Retinal pigment epithelial cell (primary cell): ENCODE measurements at places on chromosomes 11 and 22.

- DNase-seq, result no peak
These were observed 59.6 kb upstream of the SHANK2 start for GRCh38 chr11:71311928-71312510.

GRCh38 chr11:3732671-3733436 is 61.7 kb upstream of the CHRNA10 start:
- DNase-seq, result no peak

- DNase-seq, result no peak
These were observed 840 bp downstream of the SEZ6L start for GRCh38 chr22:26170112-26170492.

DNA sequence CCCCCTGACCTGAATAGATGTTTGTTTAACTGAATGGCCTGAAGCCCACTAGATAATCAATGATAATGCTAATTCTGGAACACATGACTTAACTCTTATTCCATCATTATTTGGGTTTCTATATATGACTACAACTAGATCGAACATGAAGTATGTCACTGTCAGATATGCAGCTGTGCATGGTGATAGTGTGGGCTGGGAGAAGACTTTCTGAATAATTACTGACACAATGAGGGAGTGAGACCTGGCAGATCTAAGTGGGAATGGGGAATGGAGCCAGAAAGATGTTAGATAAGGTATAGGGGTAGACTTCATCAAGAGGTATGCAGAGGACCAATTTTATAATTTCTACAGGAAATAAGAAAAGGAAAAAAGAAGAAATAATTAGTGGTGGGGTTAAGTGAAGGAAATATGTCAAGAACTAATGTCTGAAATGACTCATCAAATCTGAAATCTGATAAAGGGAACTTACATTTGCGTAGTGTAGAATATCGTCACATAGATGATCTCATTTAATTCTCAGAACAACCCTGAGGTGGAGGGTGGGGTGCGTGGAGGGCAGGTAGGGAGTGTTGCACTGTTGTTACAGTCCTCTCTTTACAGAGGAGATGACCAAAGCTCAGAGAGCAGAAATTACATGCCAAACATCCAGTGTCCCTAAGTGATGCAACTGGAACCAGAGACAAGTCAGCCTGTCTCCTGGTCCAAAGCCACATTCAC is 68.2 kb upstream of the EED start:
- no peak for DNase-seq

DNA sequence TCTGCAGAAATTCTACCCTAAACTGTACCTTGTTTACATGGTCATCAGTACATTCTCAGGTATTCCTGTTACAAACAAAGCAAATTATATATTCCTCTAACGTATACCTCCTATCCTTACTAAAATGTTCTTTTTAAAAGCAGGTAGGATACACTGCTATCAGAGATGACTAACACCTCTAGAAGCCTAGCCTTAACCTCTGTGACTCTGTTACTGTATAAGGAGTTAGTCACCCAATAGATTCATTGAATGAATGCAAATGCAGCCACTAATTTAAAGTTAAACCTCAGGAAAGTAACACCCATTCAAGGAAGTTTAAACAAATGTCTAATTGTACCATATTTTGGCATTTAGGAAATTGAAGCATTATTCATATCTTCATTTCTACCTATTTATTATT is 82.2 kb downstream of the FCHSD2 start:
- DNase-seq, result no peak

- no peak for DNase-seq
These were observed 1057.0 kb upstream of the CNTN5 start for GRCh38 chr11:97963528-97964331.

GRCh38 chr11:12330485-12331231 is 46.7 kb upstream of the PARVA start:
- no peak for DNase-seq

GRCh38 chr22:33894515-33894914 is 25.8 kb downstream of the LARGE1 start:
- no peak for DNase-seq

GRCh38 chr11:68106165-68106940 is 14.8 kb downstream of the CHKA start:
- no peak for DNase-seq

GRCh38 chr11:68498321-68498720 is 37.8 kb downstream of the PPP6R3 start:
- DNase-seq, result peak; percentile 38

DNA sequence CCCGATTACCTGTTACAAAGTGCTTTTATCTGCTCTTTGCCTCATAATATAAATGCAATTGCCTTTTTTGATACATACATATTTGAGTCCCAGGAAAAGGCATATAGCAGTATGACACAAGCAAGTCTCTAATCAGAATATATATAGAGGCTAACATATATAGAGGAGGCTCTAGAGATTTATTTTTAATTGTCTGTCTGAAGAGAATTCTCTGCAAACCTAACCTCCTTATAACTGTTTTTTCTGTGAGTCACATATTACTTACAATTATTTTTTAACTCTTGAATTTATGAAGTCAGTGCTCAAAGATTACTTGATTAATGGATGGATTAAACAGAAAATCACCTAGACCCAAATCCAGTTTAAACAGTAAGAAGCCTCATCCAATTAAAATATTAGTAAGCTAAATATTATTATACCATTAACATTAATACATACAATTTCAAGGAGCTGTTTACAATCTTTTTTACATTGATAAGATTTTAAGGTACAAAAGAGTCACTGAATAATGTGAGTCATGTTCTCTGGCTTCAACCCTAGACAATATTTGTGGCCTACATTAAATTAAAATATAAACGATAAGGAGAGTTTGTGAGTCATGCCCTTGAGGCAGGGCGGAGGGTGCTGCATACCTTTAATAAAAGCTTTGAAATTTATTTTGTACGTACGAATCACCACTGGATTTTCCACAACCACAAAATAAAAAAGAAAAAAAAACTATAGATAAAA is 19.2 kb upstream of the MMP13 start:
- peak; percentile 51 for DNase-seq

GRCh38 chr11:76777876-76778275 is 5.3 kb upstream of the TSKU start:
- no peak for DNase-seq

GRCh38 chr11:45658292-45658991 is 7.0 kb downstream of the CHST1 start:
- peak; percentile 44 for DNase-seq

DNA sequence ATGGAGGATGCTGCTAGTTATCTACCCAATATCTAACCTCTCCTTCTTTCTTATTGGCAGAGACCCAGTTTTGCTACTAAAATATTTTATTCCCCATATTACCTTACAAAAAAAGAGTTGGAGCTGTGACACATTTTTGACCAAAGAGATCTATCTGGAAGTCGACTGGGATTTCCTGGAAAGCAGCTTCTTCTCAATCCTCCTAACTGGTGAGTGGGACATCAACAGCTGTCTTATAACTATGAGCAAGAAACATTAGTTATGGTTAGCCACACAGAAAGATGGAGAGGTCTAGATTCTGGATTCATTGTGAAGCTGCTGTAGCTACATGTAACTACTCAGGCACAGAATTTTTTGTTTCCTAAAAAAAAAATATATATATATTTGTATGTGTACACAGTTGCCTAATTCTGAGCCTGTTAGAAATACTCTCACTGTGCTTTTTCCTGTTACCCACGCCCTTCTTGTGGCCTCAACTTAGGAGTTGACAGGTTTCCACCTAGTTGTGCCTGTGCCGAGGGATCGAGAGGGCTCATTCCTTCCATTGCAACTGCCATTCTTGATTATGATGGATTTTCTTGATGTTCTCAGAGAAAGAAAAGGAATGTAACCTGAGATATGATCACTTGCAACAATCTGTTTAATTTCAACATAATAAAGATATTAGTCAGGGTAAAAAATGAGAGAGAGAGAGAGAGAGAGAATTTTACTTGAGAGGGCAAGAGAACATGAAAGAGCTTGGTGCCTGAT is 142.0 kb downstream of the SLC17A6 start:
- no peak for DNase-seq

- peak; percentile 42 for DNase-seq
These were observed 14.1 kb downstream of the C11orf24 start for GRCh38 chr11:68257477-68258362.

- DNase-seq, result no peak
These were observed 1.5 kb downstream of the OR9G1 start for GRCh38 chr11:56700242-56700913.

DNA sequence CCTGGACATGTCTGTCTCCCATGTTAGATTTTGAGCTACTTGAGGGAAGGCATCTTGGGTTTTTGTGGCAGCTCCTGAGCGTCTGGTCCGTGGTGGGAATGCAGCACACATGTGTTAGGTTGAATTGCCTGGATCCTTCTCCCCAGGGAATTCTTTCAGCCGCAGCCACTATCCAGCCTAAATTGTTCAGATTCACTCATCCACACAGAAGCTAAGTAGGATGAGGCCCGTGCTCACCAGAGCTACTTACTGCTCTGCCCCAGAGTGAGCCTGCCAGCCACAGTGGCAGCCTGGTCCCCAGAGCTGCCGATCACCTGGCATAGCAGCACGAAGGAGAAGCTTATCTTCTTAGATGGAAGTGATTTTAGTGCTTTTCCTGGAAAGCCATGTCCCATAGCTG is 34.4 kb upstream of the SORL1-AS1 start:
- no peak for DNase-seq

DNA sequence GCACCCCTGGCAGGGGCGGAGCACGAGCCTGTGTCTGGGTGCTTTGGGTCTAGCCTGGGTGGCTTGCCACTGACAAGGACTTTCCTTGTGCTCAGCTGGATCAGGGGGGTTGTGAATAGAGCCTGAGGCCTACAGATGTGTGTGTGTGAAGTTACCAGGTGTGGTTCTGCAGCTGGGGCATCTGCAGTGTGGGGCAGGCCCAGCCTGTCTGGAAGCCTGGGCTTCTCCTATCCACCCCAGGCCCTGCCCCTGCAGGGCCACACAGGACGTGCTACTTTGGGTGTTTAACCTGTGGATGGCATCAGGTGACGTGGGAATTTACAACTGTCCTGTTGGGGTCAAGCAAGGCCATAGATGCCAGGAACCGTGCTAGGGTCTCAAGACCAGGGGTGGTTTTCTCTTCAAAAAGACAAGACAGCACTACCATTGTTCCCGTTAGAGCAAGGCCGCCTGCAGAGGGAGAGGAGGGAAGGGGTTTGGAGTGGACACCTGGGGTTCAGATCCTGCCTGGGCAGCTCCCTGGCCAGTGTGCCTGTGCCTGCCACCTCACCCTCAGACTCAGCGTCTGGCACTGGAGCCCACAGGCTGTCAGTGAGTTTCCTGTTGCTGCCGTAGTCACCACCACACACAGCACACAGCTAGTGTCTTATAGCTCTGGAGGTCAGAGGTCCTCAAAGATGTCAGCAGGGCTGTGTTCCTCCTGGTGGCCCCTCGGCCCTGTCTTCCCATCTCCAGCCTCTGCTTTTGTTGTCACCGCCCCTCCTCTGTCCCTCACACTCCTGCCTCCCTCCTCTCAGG is 31.6 kb downstream of the CTTN start:
- DNase-seq, result no peak

DNA sequence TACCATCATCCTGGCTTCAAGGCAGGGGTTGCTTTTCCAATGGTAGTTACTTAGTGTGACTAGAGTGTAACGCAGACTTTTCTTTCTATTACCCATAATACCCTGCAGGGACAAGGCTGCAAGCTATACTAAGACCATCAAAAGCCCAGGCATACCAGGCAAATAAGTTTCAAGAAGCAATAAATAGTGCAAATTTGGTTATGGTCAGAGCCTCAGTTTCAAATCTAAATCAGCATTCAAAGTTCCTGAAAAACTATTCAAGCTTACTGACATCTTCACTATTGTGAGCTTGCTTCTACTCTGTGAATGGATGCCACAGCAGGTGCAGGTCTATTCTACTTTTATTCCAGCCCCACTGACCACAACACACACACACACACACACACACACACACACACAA is 2.5 kb upstream of the HBB start:
- no peak for DNase-seq

GRCh38 chr11:130162733-130163132 is 3.2 kb downstream of the ST14 start:
- no peak for DNase-seq

DNA sequence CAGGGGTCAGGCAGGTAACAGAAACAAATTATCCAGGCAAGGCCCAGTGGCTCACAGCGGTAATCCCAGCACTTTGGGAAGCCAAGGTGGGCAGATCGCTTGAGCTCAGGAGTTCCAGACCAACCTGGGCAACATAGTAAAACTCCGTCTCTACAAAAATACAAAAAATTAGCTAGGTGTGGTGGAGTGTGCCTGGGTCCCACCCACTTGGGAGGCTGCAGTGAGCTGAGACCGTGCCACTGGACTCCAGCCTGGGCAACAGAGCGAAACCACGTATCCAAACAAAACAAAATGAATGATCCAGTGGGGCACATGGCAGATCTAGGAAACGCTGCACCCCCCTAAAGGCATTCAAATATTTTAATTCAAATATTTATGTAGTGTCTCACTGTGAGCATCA is 9.9 kb downstream of the NUMA1 start:
- no peak for DNase-seq

- no peak for DNase-seq
These were observed 36.4 kb downstream of the NRXN2 start for GRCh38 chr11:64686466-64687170.

DNA sequence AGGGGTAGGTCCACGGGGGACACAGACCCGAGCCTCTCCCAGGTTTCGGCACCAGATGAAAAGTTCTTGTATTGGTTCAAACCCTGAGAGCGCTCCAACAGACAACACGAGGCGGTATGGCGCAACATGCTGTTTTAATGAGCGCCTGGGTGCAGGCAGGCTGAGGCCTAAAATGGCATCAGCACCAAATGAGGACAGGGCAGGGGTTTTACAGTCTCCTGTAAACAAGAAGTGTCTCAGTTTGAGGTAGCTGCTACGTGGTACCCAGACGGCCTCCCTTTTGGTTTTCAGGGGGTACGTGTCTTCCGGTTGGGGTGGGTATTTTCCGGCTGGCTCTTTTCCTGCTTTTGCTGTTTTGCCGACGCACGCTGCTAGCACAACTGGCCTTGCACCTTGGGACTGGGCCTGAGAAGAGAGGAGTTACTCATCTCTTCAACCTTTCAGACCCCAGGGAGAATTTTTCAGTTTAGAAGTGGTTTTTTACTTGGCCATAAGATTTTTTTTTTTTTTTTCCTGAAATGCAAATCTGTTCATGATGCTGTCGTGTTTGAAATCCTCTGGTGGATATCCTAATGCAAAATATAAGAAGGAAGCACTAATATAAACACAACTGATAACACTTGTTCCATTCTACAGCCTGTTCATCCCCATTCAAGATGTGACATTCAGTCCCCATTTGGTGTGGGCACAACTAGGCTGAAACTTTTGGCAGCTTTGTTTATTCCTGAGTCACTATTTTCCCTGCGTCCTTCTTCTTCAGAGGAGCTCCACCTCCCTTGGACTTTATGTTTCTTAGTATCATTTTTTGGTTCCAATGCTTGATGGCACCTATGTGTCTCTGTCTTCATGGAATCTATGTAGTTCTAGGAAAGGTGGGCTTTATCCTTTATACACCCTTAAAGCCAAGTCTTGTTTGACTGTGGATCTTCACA is 6.5 kb downstream of the PPFIBP2 start:
- DNase-seq, result no peak

DNA sequence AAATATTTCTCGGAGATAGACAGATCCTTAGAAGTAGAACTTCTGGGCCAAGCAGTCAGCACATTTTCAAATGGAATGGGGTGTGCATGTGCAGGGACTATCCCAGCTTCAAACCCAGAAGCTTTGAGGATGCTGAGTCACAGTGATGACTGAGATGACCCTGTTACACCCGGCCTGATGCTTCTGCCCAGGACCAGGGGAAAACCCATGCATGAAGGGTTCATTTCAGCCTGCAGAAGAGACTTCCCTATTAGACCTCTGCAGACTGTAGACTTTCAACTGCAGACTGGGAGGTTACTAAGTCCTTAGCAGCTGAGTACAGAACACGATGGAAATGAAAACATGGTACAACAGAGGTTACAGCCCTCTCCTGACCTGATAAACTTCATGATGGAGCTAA is 3.6 kb upstream of the OR2AT4 start:
- no peak for DNase-seq
